ENCODE measurements at places on chromosomes 5 and 9.

- no peak for DNase-seq
Measured at GRCh38 chr5:97839341-97840086, 656.5 kb upstream of the RIOK2 start.

GRCh38 chr9:115207003-115207836 is 89.3 kb upstream of the TNC start:
- no peak for DNase-seq

- no peak for DNase-seq
Measured at GRCh38 chr9:82117026-82117811, 128.6 kb downstream of the SPATA31D1 start.

- no peak for DNase-seq
Measured at GRCh38 chr9:132743931-132744479, 73.7 kb downstream of the GTF3C4 start.

- DNase-seq: no peak
Measured at GRCh38 chr5:142934051-142934762, 164.0 kb downstream of the ARHGAP26 start.

DNA sequence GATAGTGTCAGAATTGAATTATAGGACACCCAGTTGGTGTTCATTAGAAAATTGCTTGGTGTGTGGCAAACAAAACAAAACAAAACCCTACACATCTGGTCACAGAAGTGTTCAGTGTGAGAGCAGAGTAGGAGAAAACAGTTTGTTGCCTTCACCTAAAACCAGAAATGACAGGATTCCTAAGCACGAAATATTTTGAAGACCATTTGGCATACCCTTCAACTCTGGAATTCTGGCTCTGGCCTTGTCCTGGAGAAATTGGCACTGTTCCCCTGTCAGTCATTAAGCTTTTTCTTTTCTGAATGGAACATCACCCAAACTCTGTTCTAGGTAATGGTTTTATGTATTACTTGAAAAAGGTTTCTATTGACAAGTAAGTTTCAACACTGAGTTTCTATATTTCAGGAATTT is 110.2 kb upstream of the PCA3 start:
- no peak for DNase-seq

GRCh38 chr5:149413477-149414210 is 34.6 kb upstream of the IL17B start:
- DNase-seq: no peak

Measured in stimulated activated CD4-positive, alpha-beta T cell treated with anti-CD3 and anti-CD28 coated beads, Interleukin-4, amount 100 ng/mL, for 1 hour (primary cell).